ENCODE measurements at places on chromosomes 1 and 21. TPM values are rescaled to one million over a fixed set of nuclear protein-coding genes. Genes with fewer than 3 reads are reported as not detected.

GRCh38 chr1:14820295-14821085, 222.0 kb downstream of the KAZN start:
- DNase-seq = no peak

- DNase-seq = no peak
Measured at GRCh38 chr1:227673441-227673840, 61.7 kb downstream of the JMJD4 start.

GRCh38 chr1:210361665-210362064, 33.0 kb downstream of the HHAT start:
- DNase-seq = no peak

- DNase-seq = no peak
Measured at GRCh38 chr1:107821340-107821739, 143.6 kb downstream of the VAV3 start.

- no peak for DNase-seq
Measured at GRCh38 chr1:108521990-108522393, 37.9 kb upstream of the EEIG2 start.

DNA sequence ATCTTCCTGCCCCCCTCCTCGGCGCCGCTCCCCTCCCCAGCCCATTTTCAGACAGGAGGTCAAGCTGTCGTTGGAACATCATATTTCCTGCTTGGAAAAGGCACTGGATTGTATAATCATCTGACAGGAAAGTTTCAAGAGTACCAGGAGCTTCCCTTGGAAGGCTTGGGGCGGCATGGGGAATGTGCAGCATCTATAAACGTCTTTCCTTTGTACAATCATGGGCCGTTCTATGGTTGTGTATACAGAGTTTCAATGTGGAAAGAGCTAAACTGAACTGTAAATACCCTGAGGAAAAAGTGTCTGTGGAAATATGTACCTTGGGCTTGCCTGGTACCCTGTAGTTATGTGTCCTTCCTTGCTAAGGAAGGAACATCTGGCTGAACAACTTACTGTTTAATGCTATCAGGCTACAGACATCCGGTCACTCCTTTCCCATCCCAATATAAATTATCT, 368.1 kb upstream of the ADGRL2 start:
- no peak for DNase-seq

DNA sequence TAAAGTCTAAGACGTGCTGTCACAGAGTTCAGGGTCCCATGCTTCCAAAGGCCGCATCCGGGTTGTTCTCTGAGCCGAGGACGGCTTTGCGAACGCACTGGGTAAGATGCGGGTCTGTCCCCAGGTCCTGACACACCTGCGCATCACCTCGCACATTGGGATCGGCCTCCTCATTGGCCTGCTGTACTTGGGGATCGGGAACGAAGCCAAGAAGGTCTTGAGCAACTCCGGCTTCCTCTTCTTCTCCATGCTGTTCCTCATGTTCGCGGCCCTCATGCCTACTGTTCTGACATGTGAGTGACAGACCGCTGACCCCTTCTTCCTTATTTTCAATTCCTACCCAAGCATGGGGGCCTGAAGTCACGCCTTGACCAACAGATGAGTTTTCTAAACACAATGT, 25.3 kb downstream of the TFF3 start:
- DNase-seq = no peak

- DNase-seq = no peak
Measured at GRCh38 chr1:200252531-200252930, 157.3 kb downstream of the ZNF281 start.

GRCh38 chr1:10691740-10692125, 104.7 kb downstream of the CASZ1 start:
- no peak for DNase-seq

GRCh38 chr1:152869808-152870419, 8.2 kb upstream of the SMCP start:
- DNase-seq = peak; percentile 51

EDN2 gene
- 19.4 TPM for total RNA-seq

CATSPERE gene
- 1.8 TPM for total RNA-seq

EPHB2 gene
- total RNA-seq = 136 TPM

SOX13 gene
- total RNA-seq = 11.5 TPM

LRRIQ3 gene
- total RNA-seq = 2.5 TPM
